ENCODE measurements at places on chromosomes 4 and X.
A peak's percentile ranks its signal among the peaks of the same experiment; 100 is the strongest.

DNA sequence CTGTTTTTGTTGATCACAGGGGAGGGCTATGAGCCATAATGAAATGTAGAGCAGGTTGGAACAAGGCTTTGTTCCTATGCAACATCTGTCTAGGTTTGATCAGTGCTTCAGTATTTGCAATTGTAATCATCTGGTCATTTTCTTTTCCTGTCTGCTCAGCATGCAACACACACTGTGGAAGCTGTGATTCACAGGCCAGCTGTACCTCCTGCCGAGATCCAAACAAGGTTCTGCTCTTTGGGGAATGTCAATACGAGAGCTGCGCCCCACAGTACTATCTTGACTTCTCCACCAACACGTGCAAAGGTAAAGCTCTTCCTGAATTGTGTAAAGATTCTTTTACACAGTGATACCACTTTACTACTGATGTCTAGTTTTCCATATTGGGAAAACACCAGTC lies 181.9 kb upstream of the ANXA3 start:
- no peak for DNase-seq

DNA sequence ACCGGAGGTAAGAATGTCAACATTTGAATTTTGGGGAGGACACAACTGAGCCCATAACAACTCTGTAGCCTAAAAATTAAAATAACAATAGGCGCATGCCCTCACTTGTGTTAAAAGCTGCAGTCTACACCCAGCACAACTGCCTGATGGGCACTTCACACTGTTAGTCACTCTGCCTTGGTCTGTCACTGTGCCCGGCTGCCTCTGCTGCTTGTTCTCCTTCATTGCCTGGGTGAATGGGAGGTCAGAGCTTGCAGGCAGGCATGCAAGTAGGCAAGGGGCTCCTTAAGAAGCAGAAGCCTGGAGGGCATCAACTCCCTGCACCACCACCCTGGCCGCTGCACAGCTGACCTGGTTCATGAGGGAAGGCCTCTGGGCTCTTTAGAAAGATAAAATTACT lies 374.8 kb downstream of the MID1IP1 start:
- no peak for DNase-seq

GRCh38 chr4:8586671-8587468 lies 5.7 kb upstream of the CPZ start:
- DNase-seq = no peak

GRCh38 chr4:146095860-146096259 lies 79.7 kb upstream of the LSM6 start:
- no peak for DNase-seq

DNA sequence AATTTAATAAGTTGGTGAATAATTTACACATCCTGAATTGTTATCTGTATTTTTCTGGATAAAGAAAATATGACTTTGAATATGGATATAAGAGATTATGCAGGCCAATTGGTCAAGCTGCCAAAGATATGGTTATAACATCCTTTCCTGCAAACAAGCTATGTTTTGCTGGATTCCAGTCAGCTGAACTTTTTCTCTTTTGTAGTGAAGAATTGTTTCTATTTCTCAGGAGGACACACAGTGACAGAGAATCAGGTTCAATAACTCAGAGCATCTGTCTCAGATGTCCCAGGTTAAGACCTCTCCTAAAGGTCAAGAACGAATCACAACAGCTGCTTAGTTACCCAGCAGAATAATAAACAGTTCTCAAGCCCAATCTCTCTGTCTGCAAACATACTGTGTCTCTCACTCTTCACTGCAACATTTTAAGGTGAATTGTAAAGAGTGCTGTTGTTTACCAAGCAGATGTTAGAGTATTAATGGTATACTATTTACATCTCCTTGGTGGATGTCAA lies 189.5 kb upstream of the ANKRD50 start:
- no peak for DNase-seq

DNA sequence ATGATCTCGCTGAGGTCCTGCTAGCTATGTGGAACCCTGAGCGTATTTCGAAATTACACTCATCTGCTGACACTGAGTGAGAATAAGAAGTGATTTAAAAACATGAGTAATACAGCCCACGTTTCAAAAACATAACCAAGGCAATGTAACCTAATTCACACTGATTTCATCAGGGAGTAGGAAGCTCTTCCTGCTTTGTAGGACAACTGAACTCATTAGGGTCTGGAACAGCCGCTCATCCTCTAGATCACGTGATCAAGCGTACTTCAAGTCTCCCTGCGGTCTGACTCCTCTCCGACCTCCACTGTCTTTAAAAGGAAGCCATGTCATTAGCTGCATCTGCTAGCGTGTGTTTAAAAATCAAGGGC lies 138.0 kb downstream of the NSUN7 start:
- no peak for DNase-seq

GRCh38 chr4:88706574-88706973 lies 8.9 kb upstream of the NAP1L5 start:
- DNase-seq = peak; percentile 69

GRCh38 chr4:23166407-23166806 lies 473.7 kb downstream of the GBA3 start:
- no peak for DNase-seq

GRCh38 chr4:187491959-187492358 lies 503.6 kb upstream of the ZFP42 start:
- DNase-seq = peak; percentile 26

GRCh38 chr4:76066546-76066945 lies 8.0 kb upstream of the ART3 start:
- no peak for DNase-seq

- DNase-seq = no peak
These were observed 482.9 kb downstream of the NAF1 start for GRCh38 chr4:162683659-162684370.

DNA sequence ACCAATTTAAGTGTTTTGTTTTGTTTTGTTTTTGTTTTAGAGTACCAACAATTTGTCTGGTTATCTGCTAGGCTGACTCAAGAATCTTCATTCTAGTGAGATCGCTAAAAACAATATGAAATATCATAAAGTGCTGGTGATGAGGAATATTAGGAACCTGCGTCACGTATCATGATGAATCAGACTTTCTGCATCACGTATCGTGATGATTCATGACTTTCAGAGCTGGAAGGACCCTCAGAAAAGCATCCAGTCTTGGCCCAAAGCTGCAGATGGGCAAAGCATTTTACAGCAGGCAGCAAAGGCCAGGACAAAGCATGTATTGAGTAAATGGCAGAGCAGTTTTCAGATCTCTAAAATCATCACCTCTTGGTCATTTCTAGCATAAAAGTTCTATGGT lies 278.0 kb upstream of the BOD1L1 start:
- no peak for DNase-seq

GRCh38 chr4:92447255-92447905 lies 143.6 kb downstream of the GRID2 start:
- no peak for DNase-seq

DNA sequence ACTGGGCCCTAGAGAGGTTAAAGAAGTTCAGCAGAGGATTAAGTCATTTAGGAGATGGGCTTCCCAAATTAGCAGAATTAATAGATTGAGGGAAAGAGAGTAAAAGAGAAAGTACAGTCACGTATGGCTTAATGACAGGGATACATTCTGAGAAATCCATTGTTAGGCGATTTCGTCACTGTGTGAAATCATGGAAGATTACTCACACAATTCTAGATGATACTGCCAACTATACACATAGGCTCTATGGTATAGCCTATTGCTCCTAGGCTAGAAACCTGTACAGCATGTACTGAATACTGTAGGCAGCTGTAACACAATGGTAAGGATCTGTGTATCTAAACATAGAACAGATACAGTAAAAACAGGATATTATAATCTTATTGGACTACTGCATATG lies 180.6 kb downstream of the RNF150 start:
- no peak for DNase-seq

DNA sequence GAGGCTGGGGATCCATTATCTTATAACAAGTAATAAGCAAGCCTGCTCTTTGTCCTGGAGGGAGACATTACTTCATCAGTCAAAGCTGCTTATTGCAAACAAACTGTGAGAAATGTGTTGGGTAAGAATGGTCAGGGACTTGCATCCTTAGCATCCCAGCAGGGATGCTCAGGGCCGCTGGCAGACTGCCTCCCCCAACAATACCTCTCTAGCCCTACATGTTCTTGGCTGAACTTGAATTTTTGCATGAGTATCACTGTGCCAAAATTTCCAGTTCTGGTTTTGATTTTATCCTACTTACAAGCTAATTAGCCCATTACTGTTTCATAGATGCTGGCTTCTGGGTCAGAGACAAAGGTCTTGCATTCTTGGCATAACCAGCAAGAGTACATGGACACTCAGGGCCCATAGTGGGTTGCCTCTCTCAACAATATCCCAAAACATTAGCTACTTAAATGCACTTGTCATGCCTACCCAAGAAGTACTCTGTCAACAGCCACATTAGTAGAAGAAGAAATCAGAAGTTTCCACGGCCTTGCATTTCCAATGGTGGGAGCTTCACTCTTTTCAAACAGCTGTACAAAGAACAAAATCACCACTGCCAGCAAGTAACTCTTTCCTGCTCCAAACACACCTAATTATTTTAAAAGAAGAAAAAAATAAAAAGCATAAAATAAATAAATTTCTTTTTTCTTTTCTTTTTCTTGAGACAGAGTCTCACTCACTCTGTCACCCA lies 41.9 kb upstream of the NEUROG2 start:
- DNase-seq = no peak

DNA sequence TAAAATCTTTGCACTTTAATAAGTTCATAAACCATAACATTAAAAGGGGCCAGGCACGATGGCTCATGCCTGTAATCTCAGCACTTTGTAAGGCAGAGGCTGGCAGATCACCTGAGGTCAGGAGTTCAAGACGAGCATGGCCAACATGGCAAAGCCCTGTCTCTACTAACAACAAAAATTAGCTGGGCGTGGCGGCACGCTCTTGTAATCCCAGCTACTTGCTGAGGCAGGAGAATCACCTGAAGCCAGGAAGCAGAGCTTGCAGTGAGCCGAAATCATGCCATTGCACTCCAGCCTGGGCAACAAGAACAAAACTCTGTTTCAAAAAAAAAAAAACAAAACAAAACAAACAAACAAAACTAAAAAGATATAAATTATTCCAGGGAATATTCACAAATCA lies 595.2 kb upstream of the LCORL start:
- DNase-seq = no peak

GRCh38 chr4:87274803-87275202 lies 47.9 kb downstream of the HSD17B13 start:
- no peak for DNase-seq

GRCh38 chrX:56784666-56785065 lies 55.6 kb downstream of the NBDY start:
- no peak for DNase-seq

- no peak for DNase-seq
These were observed 17.2 kb upstream of the IGFBP7 start for GRCh38 chr4:57127361-57127760.

GRCh38 chrX:70132877-70133302 lies 357 bp upstream of the IGBP1 start:
- DNase-seq = no peak

- no peak for DNase-seq
These were observed 5.0 kb downstream of the GRK4 start for GRCh38 chr4:2968381-2968780.
